ENCODE measurements at places on chromosomes 6 and 20.

DNA sequence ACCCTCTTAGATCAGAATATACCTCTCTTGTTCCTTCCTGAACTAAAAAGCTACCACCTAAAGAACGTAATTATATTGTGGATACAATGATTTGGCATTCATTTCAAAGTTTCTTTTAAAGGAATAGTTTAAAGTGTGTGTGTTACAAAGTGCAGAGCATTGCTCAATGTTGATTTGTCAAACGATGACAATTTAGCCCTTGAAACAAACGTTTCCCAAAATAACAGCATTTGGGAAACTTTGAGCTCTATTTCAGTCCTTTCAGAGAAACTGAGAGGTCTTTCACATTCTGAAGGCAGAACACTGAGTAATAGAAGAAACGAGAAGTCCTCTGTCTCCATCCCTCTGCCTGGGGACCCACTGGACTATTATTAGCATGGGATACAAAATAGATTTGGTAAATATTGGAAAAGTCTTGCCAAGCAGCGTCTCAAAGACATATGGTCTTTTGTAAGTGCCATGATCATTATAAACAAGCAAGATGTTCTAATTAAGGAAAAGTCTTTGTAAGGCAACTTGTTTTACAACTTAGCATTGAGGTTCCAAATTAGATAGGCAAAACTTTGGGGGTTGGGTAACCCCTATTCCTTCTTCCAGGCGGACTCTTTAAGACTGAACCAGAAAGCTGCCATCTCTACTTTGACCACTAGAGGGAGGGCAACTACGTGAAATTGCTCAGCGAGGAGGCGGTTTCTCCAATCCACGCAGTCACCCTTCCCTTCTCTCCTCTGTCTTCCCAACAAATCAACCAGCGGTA lies 208.8 kb downstream of the RNF144B start:
- peak; percentile 15 for DNase-seq

GRCh38 chr6:66556936-66557335 lies 849.9 kb upstream of the EYS start:
- DNase-seq = no peak

GRCh38 chr6:56072856-56073255 lies 174.5 kb downstream of the COL21A1 start:
- no peak for DNase-seq

- no peak for DNase-seq
Observed at GRCh38 chr6:39835821-39836295, 43.7 kb downstream of the DAAM2 start.

Measured in activated T-cell treated with anti-CD3 and anti-CD28 coated beads for 48 hours (primary cell).